Activated CD4-positive, alpha-beta T cell treated with anti-CD3 and anti-CD28 coated beads for 4 hours (primary cell): ENCODE measurements at places on chromosomes 12 and 14.
A peak's percentile ranks its signal among the peaks of the same experiment; 100 is the strongest.

GRCh38 chr12:86496595-86496994 is 240.4 kb upstream of the MGAT4C start:
- no peak for DNase-seq

GRCh38 chr12:16605642-16606116 is 283 bp downstream of the LMO3 start:
- DNase-seq = no peak

GRCh38 chr12:110874351-110874750 is 27.6 kb downstream of the CCDC63 start:
- DNase-seq = no peak

DNA sequence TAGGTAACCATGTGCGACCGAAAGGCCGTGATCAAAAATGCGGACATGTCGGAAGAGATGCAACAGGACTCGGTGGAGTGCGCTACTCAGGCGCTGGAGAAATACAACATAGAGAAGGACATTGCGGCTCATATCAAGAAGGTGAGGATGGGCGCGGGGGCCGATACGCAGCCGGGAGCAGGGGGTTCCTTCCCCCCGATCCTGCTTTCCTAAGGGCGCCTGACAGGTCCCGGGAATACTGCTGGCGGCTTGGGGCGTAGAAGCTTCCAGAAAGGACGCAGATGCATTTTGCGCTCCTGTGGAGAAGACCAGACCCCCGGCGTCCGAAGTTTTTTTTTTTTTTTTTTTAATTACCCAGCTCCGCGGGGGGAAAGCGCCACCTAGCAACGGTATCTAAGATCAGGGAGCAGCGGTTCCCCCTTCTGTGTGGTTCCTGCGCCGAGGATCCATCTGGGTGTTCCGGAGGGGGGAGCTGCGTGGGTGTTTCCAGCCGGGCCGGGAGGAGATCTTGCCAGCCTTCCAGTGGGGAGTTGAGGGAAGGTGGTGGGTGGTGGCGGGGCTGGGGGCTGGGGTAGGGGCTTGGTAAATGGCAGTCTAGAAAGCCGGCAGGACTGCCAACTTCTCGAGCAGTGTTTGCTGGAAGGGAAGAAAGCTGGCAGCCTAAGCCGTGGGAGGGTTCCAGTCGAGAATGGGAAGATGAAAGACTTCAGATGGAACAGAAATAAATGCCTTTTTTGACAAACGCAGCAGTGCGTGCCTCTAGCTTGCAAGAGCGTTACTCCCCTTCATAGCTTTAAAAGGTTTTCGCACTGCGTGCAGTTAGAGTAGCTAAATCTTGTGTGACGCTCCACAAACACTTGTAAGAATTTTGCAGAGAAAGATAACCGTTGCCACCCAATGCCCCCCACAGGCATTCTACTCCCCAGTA is 764 bp downstream of the DYNLL1 start:
- peak; percentile 48 for DNase-seq

GRCh38 chr14:85319998-85320630 is 209.8 kb upstream of the FLRT2 start:
- DNase-seq = no peak

GRCh38 chr12:131530422-131530821 is 180.5 kb upstream of the SFSWAP start:
- DNase-seq = no peak

DNA sequence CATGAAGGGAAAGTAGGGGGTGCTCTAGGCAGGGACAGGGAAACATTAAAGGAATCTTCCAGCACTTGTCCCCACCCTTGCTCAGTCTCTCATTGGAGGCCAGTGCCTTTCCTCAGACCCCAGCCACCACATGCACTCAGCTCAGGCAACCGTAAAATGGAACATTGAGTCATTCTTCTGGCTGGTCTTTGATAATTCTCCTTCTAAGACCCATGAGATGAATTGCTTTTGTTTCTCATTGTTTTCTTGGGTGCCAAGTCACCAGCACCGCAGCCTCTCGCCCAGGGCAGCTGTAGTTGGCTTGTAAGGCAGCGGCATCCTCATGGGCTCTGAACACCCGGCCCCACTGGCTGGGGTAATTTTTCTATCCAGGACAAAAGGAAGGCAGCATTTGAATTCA is 108.2 kb downstream of the PHETA1 start:
- no peak for DNase-seq

DNA sequence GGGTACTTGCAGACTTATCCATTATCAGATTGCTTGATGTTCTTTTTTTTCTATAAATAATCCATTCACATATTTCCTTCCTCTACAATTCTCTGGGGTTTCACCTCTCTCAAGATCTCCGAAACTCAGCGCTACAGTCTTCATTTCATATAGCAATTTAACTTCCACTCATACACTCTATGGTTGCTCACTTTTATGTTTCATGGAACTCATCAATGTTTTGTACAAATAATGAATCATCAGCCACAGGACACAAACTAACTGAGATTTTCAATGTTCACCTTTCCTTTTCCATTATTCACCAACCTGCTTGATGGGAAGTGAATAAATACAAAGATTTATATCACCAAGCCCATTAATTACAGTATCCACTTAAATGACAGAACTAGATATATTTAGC is 534.7 kb downstream of the LRFN5 start:
- DNase-seq = no peak

DNA sequence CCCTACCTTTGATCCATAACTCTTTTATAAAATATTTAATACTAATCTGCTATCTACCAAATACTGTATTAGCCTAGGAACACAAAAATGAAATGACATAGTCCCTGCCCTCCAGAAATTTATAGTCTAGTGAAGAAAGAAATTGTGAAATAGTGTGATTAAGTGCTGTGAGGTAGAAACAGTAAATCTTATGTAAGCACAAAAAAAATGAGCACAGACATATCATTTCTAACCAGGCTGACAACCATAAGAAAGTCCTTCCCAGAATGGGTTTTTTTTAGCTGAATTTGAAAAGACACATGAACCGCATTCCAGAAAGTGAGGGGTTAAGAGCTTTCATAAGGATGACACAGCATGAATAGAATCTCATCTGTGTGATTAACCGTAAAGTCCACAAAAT is 145.9 kb downstream of the SOX5 start:
- no peak for DNase-seq
